ENCODE measurements at places on chromosomes 2 and 18. TPM values are rescaled to one million over a fixed set of nuclear protein-coding genes. Genes with fewer than 3 reads are reported as not detected.

ANO7 gene
- polyA plus RNA-seq: 4.9 TPM

ZNF892 gene
- polyA plus RNA-seq: not detected

RTP5 gene
- polyA plus RNA-seq: not detected

SPC25 gene
- 6.9 TPM for polyA plus RNA-seq

PROM2 gene
- not detected for polyA plus RNA-seq

HOXD12 gene
- not detected for polyA plus RNA-seq

PRKRA gene
- 53.1 TPM for polyA plus RNA-seq

CABYR gene
- 0.88 TPM for polyA plus RNA-seq

FER1L5 gene
- polyA plus RNA-seq: 0.08 TPM

DNA sequence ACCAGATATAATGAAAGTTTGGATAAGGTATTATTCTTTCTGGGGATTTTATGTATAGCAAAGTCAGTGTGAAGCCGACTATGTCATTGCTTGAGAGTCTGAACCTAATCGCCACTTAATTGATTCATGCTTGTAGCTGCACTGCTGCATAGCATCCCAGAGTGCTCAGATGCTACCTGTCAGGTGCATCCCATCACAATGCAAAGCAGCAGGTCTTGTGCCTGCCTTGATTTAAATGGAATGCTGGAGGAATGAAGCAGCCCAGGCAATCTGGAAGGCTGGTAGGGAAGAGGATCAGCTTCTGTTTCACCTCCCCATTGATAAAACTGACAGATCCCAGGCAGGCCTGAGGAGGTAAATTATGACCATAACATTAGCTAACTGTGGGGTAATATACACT is 40.4 kb upstream of the ATIC start:
- no peak for DNase-seq

DNA sequence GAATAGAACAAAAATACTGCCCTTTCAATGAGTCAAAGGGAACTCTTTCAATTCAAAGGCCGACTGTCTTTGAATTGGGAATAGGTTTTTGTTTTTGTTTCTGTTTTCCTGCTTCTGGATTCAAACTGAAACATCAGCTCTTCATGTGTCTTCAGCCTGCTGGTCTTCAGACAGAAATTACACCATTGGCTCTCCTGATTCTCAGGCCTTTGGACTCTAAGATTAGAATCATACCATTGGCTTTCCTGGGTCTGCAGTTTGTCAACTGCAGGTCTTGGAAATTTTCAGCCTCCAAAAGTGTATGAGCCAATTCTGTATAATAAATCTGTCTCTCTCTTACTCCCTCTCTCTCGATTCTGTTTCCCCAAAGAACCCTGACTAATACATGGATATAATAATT is 31.1 kb downstream of the CTLA4 start:
- DNase-seq: no peak

- DNase-seq: no peak
Measured at GRCh38 chr2:58616961-58617360, 375.8 kb upstream of the FANCL start.

GRCh38 chr2:240600451-240600961 is 14.0 kb downstream of the CAPN10 start:
- DNase-seq: no peak

- DNase-seq: peak; percentile 23
Measured at GRCh38 chr2:186862869-186863709, 14.1 kb upstream of the ZSWIM2 start.

GRCh38 chr2:176251928-176252327 is 17.3 kb upstream of the MTX2 start:
- no peak for DNase-seq

DNA sequence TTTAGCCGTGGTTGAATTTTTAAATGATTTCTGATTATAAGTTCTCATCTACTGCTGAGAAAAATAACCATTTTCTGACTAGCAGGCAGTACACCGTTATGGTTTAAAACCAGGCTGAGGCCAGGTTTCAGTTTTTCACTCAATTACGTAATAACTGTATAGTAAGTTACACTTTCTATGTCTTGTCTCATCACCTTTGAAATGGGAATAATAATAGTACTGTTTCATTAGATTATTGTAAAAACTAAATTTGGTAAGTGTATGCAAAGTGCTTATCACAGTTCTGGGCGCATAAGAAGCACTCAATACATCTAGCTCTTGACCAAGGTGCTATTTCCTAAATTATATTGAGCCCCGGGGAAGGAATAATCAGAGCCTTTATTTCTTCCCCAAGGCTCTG is 76.8 kb downstream of the LIMS1 start:
- no peak for DNase-seq

DNA sequence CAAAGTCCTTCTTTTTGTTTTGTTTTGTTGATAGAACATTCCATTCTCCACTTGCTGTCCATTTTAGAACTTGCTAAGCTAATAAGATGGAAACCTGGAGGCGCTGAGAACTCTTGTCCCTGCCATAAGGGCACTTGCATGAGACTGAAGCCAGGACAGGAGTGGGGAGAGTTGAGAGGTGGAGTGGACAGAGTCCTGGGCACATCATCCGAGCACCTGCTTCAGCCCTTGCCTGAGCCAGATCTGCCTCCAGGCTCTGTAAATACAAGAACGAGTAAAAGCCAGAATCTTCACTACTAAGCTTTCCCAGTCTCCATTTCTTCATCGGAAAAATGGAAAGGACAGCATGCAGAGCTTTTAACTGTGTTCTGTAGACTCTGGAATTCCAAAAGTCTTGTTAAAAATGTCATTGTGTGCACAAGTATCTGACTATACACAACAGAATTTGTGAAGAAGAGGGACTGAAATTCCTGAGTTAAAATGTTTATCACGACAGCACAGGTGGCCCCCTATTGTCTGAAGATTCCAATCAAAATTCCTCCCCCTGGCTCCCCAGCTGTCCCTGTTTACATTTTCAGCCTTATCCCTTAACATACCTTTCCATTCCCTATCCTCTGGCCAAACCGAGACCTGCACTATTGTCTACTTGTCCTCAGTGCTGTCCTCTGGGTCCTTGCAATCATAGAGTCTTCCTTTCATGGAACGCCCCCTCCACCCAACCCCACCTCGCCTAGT is 498.2 kb upstream of the TNP1 start:
- DNase-seq: no peak

GRCh38 chr2:235587202-235587601 is 93.4 kb downstream of the AGAP1 start:
- no peak for DNase-seq

DNA sequence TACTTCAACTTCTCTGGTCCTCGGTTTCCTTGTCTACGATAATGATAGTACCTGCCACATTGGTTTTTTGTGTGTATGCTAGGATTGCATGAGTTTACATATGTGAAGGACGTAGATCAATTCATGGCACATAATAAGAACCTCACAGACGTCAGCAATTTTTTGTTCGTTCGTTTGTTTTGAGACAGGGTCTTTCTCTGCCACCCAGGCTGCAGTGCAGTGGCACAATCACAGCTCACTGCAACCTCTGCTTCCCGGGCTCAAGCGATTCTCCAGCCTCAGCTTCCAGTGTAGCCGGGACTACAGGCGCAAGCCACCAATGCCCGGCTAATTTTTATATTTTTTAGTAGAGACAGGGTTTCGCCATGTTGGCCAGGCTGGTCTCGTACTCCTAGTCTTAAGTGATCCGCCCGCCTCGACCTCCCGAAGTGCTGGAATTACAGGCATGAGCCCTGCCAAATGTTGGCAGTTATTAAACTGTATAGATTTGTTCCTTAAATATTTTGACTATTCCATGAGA is 756 bp upstream of the SLC35F5 start:
- DNase-seq: peak; percentile 23

GRCh38 chr18:70260683-70261082 is 28.2 kb upstream of the SOCS6 start:
- no peak for DNase-seq

- no peak for DNase-seq
Measured at GRCh38 chr2:206482123-206482522, 38.8 kb downstream of the ADAM23 start.

GRCh38 chr2:124319577-124319976 is 294.5 kb downstream of the CNTNAP5 start:
- DNase-seq: no peak

DNA sequence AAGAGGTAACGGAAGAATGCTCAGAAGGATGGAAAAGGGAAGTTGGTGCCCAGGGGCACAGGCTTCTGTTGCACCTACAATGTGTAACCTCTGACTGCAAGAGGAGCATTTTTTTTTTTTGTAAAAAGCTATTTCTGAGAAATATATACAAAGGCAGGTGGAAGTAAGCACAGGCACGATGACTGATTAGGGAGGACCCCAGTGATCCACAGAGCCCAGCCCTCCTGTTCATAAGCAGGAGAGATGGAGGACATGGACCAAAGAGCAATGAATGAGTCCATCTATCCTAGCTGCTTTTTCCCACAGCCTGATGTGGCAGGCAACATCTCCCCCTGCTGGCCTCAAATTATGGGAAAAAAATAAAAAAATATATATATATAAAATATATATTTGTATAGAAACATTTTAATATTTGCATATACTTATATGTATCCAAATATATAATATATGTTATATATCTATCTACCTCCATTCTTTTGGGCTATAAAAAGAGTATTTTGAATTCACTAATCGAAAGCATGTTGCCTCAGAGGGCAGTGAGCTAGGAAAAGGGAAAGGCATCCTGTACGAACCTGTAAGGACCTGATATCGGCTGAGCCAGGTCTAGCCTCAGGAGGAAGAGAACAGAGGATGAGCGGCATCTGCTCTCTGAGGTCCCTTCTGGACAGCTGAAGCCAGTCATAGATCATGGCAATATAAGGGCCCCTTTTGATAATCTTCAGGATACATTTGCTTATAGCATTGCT is 166.0 kb upstream of the STK17B start:
- peak; percentile 10 for DNase-seq

- peak; percentile 59 for DNase-seq
Measured at GRCh38 chr2:55843096-55843993, 80.2 kb downstream of the EFEMP1 start.

GRCh38 chr2:140023291-140023690 is 1243.1 kb upstream of the NXPH2 start:
- DNase-seq: no peak

DNA sequence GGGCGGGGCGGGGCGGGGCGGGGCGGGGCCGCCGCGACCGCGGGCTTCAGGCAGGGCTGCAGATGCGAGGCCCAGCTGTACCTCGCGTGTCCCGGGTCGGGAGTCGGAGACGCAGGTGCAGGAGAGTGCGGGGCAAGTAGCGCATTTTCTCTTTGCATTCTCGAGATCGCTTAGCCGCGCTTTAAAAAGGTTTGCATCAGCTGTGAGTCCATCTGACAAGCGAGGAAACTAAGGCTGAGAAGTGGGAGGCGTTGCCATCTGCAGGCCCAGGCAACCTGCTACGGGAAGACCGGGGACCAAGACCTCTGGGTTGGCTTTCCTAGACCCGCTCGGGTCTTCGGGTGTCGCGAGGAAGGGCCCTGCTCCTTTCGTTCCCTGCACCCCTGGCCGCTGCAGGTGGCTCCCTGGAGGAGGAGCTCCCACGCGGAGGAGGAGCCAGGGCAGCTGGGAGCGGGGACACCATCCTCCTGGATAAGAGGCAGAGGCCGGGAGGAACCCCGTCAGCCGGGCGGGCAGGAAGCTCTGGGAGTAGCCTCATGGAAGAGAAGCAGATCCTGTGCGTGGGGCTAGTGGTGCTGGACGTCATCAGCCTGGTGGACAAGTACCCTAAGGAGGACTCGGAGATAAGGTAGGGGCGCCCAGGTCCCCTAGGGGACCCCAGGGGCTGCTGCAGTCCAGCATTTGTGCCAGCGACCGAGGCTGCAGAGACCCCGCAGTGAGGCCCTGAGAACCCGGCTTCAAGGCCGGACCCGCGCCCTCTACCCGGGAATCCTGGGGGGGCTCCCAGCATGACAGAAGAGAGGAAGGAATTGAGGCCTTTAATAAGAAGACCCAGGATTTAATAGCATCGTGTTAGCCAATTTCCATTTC is at the start of gene KHK:
TSS of gene KHK (plus strand) at position 49 of the 870 bp plus-strand sequence. CDS start at position 537, 488 bp downstream.
- peak; percentile 58 for DNase-seq

GRCh38 chr2:1893856-1894255 is 149.5 kb upstream of the PXDN start:
- no peak for DNase-seq

DNA sequence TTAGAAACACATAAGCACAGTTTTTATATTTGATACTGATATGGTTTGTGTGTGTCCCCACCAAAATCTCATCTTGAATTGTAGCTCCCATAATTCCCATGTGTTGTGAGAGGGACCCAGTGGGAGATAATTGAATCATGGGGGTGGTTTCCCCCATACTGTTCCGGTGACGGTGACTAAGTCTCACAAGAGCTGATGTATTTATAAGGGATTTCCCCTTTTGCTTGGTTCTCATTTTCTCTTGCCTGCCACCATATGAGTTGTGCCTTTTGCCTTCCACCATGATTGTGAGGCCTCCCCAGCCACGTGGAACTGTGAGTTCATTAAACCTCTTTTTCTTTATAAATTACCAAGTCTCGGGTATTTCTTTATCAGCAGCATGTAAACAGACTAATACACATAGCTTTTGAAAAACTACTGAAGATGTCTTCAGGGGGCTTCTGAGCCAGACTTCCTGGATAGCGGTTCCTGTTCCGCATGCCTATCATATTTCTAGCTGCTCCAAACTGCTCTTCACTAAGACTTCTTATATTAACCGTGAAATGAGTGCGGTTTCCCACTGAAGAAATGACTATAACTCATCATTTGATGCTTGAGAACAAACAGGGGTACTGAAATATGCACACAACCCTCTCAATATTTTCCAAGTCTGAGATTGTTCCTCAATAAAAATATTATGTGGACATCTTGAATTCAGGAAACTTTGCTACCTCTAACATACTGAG is 75.8 kb downstream of the SPHKAP start:
- DNase-seq: no peak

DNA sequence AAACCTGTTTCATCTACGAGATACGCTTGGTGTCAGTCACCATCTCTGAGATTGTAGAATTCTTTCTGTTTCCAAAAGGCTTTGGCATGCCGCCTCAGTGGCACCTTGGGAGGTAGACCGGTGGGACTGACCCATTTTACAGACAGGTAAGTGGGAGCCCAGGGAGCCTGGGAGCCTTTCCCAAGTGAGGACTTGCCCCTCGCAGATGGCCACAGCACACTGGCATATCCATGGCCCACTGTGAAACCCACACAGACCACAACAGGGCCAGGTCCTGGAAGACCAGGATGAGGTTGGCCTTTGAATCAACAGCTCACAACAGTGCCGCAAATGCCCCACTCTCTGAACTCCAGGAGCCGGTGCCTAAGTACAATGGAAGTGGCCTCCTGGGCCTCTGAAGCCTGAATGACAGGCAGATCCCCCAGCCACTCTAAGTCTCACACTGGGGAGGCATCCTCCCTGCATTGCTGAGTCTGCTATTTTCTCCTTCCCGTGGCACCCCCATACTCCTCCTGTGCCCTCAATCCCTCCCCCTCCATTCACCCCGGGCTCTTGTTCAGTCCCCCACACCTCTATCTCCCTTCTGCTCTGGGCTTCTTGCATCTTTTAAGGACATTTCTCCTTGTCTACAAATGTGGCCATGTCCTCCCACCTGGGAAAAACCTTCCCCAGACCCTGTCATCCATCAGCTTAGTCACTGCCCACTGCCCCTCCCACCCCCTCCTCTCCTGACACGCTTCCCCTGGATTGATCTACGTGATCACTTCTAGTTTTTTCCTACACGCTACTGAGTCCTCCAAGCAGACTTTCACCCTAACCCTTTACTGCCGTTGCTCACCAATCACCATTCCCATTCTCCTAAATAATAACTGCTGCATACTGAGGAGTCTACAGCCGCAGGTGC is 26.2 kb downstream of the CENPA start:
- no peak for DNase-seq
